ENCODE measurements at places on chromosomes 2 and 18. TPM values are rescaled to one million over a fixed set of nuclear protein-coding genes. Genes with fewer than 3 reads are reported as not detected.

SIX3 gene
- total RNA-seq, result 1.4 TPM

GRCh38 chr2:223697892-223698645, 95.9 kb upstream of the SCG2 start:
- DNase-seq, result no peak

- no peak for DNase-seq
Measured at GRCh38 chr2:1620081-1620480, 124.2 kb downstream of the PXDN start.

DNA sequence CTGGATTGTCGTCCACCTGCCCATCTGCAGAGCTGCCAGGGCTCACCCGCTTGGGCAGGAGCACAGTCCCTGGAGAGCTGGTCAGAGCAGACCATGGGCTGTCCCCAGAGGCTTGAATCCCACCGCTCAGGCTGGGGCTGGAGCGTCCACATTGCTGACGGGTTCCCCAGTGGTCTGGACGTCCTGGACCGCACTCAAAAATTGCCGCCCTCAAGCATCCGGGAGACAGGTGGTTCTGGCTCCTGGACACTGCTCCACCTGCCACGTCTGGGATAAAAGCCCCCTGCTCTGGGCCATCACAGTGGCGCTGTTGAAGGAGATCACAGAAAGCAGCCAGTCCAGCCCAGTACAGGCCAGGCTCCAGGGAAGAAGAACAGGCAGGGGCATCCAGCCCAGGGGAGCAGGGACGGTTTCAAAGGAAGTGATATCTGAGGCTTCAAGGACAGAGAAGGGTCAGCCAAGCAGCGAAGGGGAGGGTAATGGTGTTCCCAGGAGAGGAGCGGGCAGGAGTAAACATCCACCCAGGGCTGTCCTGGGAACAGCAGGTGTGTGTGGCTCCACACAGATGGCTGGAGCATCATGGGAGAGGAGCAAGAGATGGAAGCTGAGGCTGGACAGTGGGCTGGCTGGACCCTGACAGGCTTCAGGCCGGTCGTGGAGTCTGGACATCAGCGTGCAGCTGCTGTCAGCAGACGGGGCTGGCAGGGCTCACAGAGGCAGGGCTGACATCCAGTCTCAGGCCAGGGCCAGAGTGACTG, 21.9 kb upstream of the ID2 start:
- DNase-seq, result no peak

- DNase-seq, result no peak
Measured at GRCh38 chr2:17232776-17233556, 285.3 kb downstream of the RAD51AP2 start.

FARP2 gene
- total RNA-seq, result 81.5 TPM

GCG gene
- total RNA-seq, result not detected

DNA sequence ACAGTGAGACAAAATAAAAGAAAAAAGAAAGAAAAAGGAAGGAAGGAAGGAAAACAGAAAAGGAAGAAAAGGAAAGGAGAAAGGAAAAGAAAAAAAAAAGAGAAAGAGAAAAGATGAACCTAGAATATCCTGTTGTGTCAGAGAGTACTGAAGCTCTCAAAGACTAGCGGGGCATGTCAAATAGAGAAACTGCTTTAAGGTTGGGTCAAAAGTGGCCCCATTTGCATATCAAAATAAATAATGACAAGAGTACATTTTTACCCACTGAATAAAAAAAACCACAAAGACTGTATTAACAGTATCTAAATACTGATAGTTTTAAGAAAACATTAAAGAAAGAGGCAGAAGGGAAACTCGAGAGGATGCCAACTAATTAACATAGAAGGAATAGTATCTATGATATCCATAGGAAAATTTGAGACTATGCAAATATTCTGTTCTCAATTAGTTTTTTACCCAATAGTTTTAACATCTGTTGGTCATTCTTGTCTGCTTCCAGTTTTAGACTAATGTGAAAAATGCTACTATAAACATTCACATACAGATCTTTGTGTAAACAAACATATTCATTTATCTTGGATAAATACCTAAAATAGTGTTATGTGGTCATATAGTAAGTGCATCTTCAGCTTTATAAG, 53.2 kb downstream of the SFXN5 start:
- no peak for DNase-seq

DNA sequence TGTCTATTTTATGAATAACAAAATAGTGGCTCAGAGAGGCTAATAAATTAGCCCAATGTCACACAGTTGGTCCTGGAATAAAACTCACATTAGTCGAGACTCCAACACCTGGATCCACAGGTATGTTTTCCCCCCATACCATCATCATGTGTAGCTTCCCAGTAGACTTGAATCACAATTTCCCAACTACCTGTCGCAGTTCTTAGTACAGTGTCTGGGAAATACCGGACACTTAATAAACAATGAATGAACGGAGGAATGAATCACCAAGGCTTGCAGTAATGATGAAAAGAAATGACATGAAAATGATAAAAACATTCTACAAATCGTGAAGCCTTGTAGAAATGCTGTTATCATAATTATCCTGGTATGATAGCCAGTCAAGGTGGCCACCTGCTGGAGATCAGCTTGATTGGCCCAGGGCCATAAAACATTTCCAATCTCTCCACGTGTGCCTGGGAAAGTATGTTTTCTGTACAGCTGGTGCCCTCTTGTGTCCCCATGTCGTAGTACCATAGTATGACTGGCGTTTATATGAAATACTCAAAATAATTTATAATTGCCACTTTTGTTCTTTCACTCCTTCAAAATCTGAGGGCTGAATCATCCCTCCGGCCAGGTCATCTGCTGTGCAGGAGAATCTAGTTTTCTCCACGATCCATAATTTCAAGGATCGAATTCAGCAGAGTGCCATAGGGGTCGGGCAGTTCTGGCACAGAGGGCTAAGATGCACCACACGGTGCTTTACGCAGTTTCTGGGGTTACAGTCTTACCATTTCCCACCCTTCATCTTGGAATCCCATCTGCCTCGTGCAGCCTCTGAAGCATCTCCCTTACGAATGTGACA, 95.4 kb downstream of the LAMA1 start:
- DNase-seq, result peak; percentile 30

REG3G gene
- not detected for total RNA-seq

IMMT gene
- 108 TPM for total RNA-seq

DNA sequence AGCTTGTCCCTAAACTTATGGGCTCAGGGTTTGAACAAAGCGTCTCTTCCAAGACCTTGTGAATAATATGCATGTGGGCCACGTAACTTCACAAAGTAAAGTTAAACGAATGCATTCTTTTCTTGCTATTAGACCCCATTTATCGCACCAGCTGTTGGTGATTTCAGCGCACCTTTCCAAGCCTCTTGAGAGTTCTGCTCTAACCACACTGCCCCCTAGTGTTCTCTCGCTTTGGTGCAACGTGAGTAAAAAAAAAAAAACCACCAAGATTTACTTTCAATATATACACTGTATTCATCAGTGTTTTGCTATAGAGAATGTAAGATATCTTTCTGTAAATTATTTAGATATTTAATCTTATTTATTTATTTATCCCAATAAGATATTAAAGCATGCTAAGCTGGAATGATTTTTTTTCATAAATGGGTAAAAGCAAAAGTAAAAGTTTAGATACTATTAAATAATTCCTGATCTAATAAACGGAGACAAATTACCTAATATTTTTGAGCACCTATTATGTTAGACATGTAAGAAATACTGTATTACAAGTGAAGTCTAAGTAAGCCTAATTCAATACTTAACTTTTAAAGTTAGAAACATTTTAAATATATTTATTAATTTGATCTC, 459.5 kb downstream of the DLGAP1 start:
- DNase-seq, result peak; percentile 45

DNA sequence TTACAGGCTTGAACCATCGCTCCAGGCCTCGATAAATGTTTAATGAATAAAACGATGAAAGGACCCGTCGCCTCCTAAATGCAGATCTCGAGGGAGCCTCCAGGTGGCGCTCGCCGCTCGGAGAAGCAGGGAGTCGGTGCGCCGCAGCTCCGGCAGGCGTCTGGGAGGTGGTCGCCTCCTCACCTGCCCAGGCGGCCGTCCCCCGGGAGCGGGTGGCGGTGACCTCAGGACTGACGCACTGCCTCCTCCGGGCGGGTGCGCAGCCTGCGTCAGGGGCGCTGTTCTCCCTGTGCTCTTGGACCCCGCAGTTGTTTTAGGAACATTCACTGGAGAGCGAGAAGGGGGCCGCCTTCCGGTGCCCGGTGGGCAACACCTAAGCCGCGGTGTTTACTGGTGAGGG, 38.6 kb upstream of the POLE4 start:
- peak; percentile 42 for DNase-seq

CSRNP3 gene
- total RNA-seq, result 0.41 TPM

All from PC-9 (cell line).